Gastrocnemius medialis (tissue), 4 donors: ENCODE measurements at places on chromosomes 6 and 20. TPM values are rescaled to one million over a fixed set of nuclear protein-coding genes. Genes with fewer than 3 reads are reported as not detected.
A peak's percentile ranks its signal among the peaks of the same experiment; 100 is the strongest.

The BMP7 gene
- 0.52 TPM for total RNA-seq

DNA sequence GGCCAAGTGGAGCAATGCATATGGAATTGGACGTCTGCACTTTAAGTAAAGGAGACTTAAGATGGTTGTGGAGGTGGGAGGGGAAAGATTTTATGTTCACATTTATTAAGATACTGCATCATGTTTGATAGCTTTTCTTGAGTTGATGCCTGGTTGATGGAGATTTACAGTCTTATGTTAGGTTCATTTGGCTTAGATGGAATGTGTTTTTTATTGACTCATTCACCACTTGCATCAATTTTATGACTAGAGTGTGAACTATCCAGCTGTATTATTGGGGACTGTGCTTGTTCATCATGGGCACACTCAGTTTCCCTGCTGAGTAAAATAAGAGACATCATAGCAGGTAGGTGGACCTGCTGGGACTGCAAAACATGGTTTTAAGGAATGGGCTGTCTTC, 91.2 kb upstream of the SCP2D1 start:
- no peaks in the 10 kb centered on the region for H3K27me3 ChIP-seq
- H3K27ac ChIP-seq, result no peak overlapping the region
- DNase-seq, result no peak
- H3K4me1 ChIP-seq, result no peaks in the 10 kb centered on the region

DNA sequence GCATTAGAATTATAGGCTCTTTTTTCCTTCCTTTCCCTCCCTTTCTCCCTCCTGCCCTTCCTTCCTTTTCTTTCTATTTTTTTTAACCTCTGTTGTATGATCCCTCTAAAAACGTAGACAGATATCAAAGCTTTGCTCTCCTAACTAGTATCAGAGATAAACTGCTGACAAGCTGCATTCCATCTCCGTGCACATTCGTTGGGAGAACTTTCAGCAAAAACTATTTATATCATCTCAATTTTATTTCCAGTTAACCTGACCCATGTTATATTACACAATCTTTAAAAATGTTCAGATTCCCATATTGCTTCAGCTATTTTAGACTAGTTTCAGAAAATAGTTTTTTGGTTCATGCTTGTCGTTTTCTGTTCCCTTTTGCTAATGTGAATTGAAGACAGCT, 47.3 kb downstream of the RNF217 start:
- H3K4me1 ChIP-seq, result peaks cover 20% of the 10 kb centered on the region
- no peaks in the 10 kb centered on the region for H3K36me3 ChIP-seq
- no peak overlapping the region for H3K27ac ChIP-seq
- no peaks in the 10 kb centered on the region for H3K27me3 ChIP-seq

The OPRL1 gene
- 0.16 TPM for total RNA-seq

GRCh38 chr6:15547400-15547799, 115.4 kb downstream of the DTNBP1 start:
- H3K27me3 ChIP-seq, result no peaks in the 10 kb centered on the region
- H3K36me3 ChIP-seq, result no peaks in the 10 kb centered on the region
- peaks cover 16% of the 10 kb centered on the region for H3K4me1 ChIP-seq
- no peak overlapping the region for H3K27ac ChIP-seq
- no peak for DNase-seq

DNA sequence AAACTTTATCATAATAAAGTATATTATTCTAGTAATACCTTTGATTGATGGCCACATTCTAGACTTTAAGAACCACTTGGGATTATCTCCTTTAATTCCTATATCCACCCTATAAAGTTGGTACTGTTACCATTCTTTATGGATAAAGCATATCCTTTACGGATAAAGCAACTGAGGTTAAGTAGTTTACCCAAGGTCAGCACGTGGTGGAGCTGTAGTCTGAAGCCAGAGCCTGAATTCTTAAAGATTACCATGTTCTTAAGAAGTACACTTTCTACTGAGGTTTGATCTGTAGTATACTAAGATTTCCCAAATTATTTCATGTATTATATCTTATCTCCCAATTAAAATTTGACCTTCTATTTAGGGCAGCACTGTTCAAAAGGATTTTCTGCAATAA, 3.0 kb upstream of the NCOA7 start:
- no peak for DNase-seq
- no peaks in the 10 kb centered on the region for H3K36me3 ChIP-seq
- H3K4me1 ChIP-seq, result peaks cover 19% of the 10 kb centered on the region
- no peak overlapping the region for H3K27ac ChIP-seq
- no peak overlapping the region for H3K4me3 ChIP-seq
- no peaks in the 10 kb centered on the region for H3K27me3 ChIP-seq

DNA sequence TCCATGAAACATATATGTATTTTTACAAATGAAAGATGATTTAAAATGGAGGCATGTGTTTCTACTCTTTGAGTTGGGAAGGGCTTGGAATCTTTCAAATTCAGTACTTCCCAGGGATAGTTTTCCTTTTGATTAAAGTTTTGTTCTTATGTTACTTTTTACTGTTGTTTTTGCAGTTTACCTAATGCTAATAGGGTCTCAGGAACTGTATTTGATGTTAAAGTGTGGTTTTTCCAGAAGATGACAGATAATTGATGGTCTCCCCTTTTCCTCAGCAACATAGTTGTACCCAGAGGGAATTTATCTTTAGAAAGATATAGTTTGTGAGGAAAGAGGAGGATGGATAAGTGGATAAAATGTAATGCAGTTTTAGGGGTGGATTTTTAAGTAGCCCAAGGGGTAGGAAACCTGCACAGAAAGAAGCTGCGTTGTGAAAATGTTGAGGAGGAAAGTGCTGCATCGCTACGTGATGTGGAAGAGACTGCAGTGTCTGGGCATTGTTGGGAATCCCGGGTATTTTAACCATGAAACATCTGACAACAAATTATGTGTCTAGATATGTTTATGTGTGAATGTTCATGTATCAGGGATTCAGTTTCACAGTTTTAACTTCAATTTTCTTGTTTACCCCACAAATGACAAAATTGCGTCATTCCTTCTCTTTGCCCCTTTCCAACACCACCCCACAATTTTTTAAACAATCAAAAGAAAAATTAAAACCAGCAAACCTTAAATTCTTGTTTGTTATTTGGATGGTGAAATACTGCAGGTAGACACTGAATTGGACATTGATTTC, 42.3 kb downstream of the GNAS start:
- no peaks in the 10 kb centered on the region for H3K27me3 ChIP-seq
- no peak overlapping the region for H3K4me3 ChIP-seq

DNA sequence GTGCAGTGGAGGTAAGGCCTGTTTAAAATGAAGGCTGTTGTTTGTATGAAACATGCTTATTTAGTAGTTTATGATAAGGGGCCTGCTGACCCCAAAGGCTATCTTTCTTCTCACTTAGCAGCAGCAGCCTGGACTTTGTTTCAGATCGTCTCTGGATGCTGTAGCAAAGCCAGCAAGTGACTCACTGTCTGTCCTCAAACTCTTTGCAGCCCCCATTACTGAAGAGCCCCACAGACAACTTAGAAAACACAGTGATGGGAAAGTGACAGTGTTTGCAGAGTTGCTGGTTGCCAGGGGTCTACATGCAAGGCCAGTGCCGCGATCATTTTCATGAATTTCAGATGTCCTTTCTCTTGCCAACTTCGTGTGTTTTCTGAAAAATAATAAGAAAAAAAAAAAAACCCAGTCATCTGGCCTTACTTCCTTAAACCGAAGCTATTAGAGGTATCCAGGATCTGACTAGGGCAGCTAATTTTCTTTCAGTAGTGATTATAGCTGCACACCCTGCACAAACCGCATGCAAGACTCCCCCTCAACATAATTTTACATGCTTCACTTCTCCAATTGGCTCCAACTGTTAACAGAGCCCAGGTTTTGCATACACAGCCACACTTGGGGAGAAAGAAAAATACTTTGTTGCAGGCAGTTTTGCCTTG, 11.6 kb upstream of the F13A1 start:
- no peaks in the 10 kb centered on the region for H3K36me3 ChIP-seq
- no peak overlapping the region for H3K4me3 ChIP-seq
- DNase-seq, result no peak
- H3K27me3 ChIP-seq, result no peaks in the 10 kb centered on the region

DNA sequence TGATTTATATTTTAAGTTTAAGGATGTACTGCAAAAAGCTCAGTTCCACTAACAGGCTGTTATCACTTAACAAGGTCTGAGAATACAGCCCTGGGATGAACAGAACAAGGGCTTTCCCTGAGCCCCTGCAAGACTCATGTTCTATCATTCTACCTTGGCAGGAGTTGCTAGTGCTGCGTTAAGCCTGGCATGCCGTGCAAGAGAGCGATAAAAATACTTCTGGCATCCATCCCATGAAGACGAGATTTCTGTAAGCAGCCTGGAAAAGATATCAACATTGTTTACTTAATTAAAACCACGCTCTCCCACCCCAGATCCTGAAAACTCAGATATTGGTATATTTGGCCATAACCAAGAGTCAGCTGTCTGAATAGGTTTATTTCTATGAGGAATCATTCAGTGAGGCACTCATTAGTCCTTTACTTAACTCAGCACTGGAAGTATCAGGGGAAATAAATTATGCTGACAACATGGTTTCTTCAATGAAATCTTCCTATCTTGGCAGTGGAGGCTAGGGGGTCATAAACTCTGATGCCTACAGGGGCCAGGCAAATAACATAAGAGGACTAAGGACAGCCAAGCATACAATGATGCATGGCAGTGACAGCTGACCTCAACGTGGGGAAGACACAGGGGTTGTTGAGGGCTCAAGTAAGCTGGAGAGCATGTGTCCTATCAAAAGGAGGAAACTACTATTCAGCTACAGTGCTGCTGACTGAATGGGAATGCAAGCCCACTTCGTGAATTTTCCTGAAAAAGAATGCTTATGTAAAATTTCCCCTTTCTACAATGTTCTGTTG, 37.6 kb upstream of the LYRM2 start:
- DNase-seq, result peak; percentile 58
- H3K36me3 ChIP-seq, result no peaks in the 10 kb centered on the region
- no peak overlapping the region for H3K4me3 ChIP-seq
- H3K27me3 ChIP-seq, result no peaks in the 10 kb centered on the region
- H3K4me1 ChIP-seq, result peaks cover 53% of the 10 kb centered on the region
- peak overlapping the region; percentile 71 for H3K27ac ChIP-seq

DNA sequence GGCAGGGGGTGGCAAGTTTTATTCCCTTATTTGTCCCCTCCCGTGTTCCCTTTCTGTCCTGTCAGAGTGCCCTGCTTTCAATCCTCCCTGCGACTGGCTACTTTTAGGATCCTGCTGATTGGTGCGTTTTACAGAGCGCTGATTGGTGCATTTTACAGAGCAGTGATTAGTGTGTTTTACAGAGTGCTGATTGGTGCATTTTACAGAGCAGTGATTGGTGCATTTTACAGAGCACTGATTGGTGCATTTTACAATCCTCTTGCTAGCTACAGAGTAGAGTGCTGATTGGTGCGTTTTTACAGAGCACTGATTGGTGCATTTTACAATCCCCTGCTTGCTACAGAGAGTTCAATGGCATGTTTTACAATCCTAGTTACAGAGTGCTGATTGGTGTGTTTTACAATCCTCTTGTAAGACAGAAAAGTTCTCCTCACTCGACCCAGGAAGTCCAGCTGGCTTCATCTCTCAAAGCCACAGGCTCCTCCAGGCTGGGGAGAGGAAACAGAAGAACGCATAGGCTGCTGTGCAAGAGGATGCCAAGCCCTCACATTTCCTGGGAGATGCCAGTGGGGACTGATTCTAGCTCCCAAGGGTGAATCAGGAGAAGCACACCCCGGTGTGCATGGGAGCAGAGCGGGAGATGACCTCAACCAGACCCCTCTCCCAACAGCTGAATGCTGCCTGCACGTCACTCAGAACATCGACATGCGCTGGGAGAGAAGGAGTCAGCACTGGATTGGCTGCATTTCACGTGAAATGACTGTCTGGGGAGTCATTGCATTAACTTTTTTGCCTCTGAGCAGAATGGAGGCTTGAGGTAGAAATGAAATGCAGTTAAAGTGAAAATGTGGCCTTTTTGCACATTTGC, 48.3 kb upstream of the SLC22A23 start:
- no peak for DNase-seq
- H3K27ac ChIP-seq, result no peak overlapping the region
- no peaks in the 10 kb centered on the region for H3K36me3 ChIP-seq
- no peak overlapping the region for H3K4me3 ChIP-seq

GRCh38 chr6:165881806-165882205, 218.8 kb upstream of the PDE10A start:
- no peak overlapping the region for H3K27ac ChIP-seq
- H3K27me3 ChIP-seq, result no peaks in the 10 kb centered on the region
- H3K36me3 ChIP-seq, result no peaks in the 10 kb centered on the region
- DNase-seq, result no peak
- no peak overlapping the region for H3K4me3 ChIP-seq
- H3K4me1 ChIP-seq, result no peaks in the 10 kb centered on the region

The ABRACL gene
- total RNA-seq, result 1.8 TPM

- H3K27ac ChIP-seq, result no peak overlapping the region
- no peaks in the 10 kb centered on the region for H3K36me3 ChIP-seq
- H3K27me3 ChIP-seq, result peaks cover 1% of the 10 kb centered on the region
- H3K4me3 ChIP-seq, result no peak overlapping the region
- H3K4me1 ChIP-seq, result peaks cover 16% of the 10 kb centered on the region
- DNase-seq, result no peak
Measured at GRCh38 chr6:148743476-148743875, 3.4 kb upstream of the UST start.

GRCh38 chr20:20755231-20755630, 42.8 kb upstream of the RALGAPA2 start:
- H3K4me3 ChIP-seq, result no peak overlapping the region
- no peak overlapping the region for H3K27ac ChIP-seq
- H3K27me3 ChIP-seq, result no peaks in the 10 kb centered on the region
- no peaks in the 10 kb centered on the region for H3K4me1 ChIP-seq
- no peaks in the 10 kb centered on the region for H3K36me3 ChIP-seq
- DNase-seq, result no peak

DNA sequence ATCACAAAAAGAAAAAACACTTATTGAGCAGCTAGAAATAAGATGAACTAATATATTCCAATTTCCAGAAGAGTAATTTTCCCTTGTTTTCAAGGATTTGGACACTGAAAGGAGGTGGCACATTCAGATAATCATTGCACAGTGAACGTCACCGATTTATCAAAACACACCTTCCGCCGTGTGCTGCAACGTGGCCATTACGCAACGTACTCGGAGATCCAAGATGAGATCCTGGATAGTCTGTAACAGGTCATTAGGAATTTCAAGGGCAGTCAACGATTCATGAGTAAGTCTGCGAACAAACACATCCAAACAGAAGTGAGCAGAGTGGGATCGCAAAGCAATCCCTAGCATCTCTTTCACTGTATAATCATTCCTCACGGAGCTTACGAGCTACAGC, 93.0 kb downstream of the HUS1B start:
- H3K36me3 ChIP-seq, result peaks cover 25% of the 10 kb centered on the region
- H3K27me3 ChIP-seq, result no peaks in the 10 kb centered on the region
- DNase-seq, result no peak
- H3K4me3 ChIP-seq, result no peak overlapping the region
- no peaks in the 10 kb centered on the region for H3K4me1 ChIP-seq
- H3K27ac ChIP-seq, result no peak overlapping the region

GRCh38 chr20:6626805-6627204, 140.7 kb upstream of the BMP2 start:
- DNase-seq, result no peak
- H3K27me3 ChIP-seq, result no peaks in the 10 kb centered on the region
- no peak overlapping the region for H3K27ac ChIP-seq
- no peaks in the 10 kb centered on the region for H3K36me3 ChIP-seq
- no peaks in the 10 kb centered on the region for H3K4me1 ChIP-seq

The PRDM13 gene
- not detected for total RNA-seq

- peaks cover 28% of the 10 kb centered on the region for H3K27me3 ChIP-seq
- H3K27ac ChIP-seq, result no peak overlapping the region
- DNase-seq, result no peak
Measured at GRCh38 chr6:168318090-168318489, 1.5 kb downstream of the DACT2 start.

GRCh38 chr20:33684533-33685327, 1.5 kb downstream of the E2F1 start:
- H3K4me1 ChIP-seq, result peaks cover 11% of the 10 kb centered on the region
- no peak for DNase-seq
- H3K27me3 ChIP-seq, result no peaks in the 10 kb centered on the region
- no peak overlapping the region for H3K27ac ChIP-seq
